Endothelial cell (in vitro differentiated cells): ENCODE measurements at places on chromosomes 3 and 15. TPM values are rescaled to one million over a fixed set of nuclear protein-coding genes. Genes with fewer than 3 reads are reported as not detected.

The ENTPD3 gene
- total RNA-seq, result not detected

The GOLGB1 gene
- 63.1 TPM for total RNA-seq

The CCR5 gene
- not detected for total RNA-seq

The ZNF662 gene
- total RNA-seq, result 1.4 TPM

The ARHGAP11A gene
- total RNA-seq, result 19.7 TPM

The ITGA11 gene
- total RNA-seq, result 0.28 TPM

The PYGO1 gene
- 1.5 TPM for total RNA-seq

The SYNPR gene
- not detected for total RNA-seq

GRCh38 chr3:83948771-83949170 lies 1010.0 kb upstream of the CADM2 start:
- DNase-seq, result no peak

GRCh38 chr3:23865595-23866396 lies 51.0 kb downstream of the NKIRAS1 start:
- peak; percentile 26 for DNase-seq

DNA sequence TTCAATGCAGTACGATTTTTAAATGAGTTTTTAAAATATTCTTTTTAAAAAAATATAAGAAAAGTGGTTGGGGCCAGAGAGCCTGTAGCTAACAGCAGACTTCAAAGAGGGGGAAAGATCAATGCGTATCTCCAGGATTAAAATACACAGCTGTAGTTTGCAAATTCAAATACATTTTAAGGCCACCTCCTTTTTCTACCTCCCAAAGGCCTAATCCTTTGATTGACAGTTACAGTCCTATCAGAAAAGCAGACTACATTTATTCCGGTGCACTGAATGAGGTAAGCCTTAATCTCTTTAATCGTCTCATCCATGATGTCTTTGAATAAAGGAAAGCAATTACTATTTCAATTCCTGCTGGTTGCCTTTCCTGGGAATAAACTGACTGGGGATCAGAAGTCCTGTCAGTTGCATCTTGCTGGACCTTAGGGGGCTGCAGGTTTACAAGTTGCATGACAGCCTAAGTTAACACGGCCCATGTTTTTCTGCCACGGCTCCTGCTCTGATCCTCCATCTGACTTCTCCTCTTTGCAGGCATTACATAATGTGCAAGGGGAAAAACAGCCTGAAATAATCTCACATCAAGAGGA lies 51.7 kb downstream of the CADPS start:
- no peak for DNase-seq

GRCh38 chr3:23915537-23916108 lies 1.2 kb downstream of the NKIRAS1 start:
- DNase-seq, result no peak

- DNase-seq, result no peak
Observed at GRCh38 chr3:77667901-77668300, 628.0 kb downstream of the ROBO2 start.

- no peak for DNase-seq
Observed at GRCh38 chr3:14921811-14922705, 25.3 kb upstream of the NR2C2 start.

GRCh38 chr15:83209333-83209732 lies 1.7 kb upstream of the HDGFL3 start:
- no peak for DNase-seq

- no peak for DNase-seq
Observed at GRCh38 chr3:82080792-82081191, 319.3 kb upstream of the GBE1 start.

DNA sequence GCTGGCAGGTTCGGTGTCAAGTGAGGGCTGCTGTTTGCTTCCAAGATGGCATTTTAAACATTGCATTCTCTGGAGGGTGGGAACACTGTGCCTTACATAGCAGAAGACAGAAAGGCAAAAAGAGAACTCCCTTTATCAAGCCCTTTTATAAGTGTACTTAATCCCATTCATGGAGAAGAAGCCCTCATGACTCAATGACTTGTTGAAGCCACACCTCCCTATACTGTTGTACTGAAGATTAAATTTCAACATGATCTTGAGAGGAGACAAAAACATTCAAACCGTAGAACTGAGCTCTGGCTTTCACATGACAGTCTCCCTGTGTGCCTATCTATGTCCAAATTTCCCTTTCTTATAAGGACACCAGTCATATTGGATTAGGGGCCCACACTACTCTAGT lies 443.4 kb upstream of the CDIN1 start:
- no peak for DNase-seq

- no peak for DNase-seq
Observed at GRCh38 chr15:51505251-51505650, 117.3 kb downstream of the DMXL2 start.

DNA sequence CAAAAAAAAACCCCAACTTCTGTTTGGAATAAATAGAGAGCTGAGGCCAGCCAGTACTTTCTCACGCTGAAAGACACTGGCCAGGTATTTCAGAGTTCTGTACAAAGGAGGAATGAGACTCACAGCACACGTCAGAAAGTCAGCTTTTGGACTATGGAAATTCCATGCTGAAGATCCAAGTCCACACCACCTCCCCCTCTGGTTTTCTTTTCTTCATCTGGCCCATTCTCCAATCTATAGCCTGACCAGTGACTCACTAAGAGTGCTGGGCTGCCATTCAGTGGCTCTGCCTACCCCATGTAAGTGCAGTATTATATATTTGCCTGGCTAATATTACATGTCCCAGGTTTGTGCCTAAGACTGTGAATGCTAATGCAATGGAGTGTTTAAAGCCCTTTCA lies 13.9 kb downstream of the BOC start:
- no peak for DNase-seq

GRCh38 chr3:176795891-176796290 lies 401.4 kb downstream of the TBL1XR1 start:
- DNase-seq, result no peak

GRCh38 chr3:58079773-58080172 lies 71.6 kb downstream of the FLNB start:
- no peak for DNase-seq

- DNase-seq, result no peak
Observed at GRCh38 chr15:40293905-40294895, 11.3 kb upstream of the ANKRD63 start.

DNA sequence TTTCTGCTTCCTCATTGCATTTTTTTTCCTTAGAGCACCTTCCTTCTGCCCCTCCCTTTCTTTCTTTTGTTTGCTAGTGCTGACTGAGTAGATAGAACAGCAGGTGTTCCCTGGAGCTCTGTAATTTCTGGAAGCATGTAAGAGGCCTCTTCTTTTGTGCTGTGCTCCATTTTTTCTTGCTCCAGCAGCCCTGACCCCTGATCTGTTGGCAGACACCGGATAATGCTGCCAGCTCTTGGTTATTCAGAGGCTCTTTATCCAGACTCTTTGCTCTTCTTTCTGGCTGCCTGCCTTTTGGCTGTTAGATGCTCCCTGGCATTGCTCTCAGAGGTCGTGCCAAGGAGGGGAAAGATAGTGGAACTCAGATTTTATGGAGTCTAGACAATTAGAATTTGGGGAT lies 104.4 kb upstream of the RBMS3 start:
- no peak for DNase-seq

DNA sequence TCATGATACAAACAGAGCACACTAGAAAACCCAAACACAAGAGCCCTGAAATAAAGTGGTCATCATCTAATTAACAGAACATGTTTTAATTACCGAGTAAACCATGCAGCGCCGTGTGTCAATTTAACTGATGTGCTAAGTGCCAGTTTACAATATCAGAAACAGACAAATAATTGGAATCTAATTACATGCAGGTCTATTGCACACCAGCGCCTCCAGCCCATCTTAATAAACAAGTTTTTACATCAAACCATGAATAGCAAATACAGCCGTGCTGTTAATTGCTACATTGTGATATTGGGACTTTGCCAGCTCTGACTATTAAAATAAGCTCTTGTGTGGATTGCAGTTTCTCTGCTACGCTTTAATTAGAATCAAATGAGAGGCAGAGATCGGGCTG lies 510.2 kb upstream of the MDFIC2 start:
- DNase-seq, result no peak

DNA sequence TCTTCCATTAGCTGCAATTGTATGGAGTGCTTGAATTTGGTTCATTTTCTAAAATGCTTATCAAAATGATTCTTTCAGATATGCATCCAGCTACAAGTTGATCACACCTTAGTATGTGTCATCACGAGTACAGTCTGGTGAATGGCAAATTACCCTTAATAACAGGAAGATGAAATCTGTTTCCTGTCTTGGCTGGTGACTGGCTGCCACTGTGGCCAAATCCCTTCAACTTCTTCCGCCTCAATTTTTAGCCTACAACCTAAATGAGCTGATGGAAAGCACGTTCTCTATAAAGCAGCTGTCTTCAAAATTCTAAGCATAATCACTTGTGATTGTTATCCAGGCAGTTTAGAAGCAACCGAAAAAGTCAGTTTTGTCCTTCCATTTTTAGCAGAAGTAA lies 387.1 kb upstream of the NECTIN3 start:
- no peak for DNase-seq

DNA sequence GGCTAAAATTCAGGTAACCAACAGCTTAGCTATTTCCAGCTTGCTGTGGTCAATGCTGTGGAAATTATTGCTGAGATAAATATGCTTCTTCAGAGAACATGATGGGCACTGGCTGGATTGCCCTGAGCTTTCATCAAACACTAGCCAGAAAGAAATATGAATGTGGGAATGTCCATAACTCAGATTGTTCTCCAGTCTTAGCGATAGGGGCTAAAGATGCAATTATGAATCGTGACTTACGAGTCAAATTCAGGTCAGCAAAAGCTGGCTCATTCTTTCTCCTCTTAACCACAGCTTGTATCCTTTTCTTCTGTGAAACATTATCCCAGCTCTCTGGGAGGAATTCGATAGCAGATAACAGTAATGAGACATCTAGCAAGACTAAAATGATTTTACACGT lies 307.6 kb downstream of the RYR3 start:
- DNase-seq, result no peak

- no peak for DNase-seq
Observed at GRCh38 chr3:194342861-194343560, 8.1 kb downstream of the CPN2 start.

DNA sequence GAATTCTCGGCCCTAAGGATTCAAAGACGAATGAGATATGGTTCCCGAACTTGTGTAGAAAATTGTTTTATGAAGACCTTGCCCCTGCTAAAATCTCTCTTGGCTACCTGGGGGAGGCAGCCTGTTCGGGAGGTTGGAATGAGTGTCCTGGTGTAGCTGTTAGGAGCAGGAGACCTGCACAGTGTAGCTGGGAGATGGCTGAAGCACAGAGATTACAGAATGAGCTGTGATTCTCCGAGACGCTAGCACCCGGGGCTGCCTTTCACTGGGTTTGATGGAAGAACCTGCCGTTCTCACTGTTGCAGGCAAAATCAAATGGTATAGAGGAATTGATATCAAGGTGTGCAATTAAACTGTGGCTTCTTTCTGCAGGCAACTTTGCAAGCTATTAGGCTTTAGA lies 68.0 kb downstream of the TRAK1 start:
- DNase-seq, result no peak

- DNase-seq, result peak; percentile 54
Observed at GRCh38 chr3:192772240-192772894, 45.0 kb upstream of the FGF12 start.

GRCh38 chr3:59334585-59334984 lies 284.8 kb upstream of the CFAP20DC start:
- no peak for DNase-seq

- DNase-seq, result no peak
Observed at GRCh38 chr15:100717596-100717995, 115.2 kb downstream of the ASB7 start.

GRCh38 chr15:74174219-74174957 lies 878 bp downstream of the ISLR start:
- DNase-seq, result no peak

- no peak for DNase-seq
Observed at GRCh38 chr15:57237676-57238075, 138.6 kb upstream of the CGNL1 start.

DNA sequence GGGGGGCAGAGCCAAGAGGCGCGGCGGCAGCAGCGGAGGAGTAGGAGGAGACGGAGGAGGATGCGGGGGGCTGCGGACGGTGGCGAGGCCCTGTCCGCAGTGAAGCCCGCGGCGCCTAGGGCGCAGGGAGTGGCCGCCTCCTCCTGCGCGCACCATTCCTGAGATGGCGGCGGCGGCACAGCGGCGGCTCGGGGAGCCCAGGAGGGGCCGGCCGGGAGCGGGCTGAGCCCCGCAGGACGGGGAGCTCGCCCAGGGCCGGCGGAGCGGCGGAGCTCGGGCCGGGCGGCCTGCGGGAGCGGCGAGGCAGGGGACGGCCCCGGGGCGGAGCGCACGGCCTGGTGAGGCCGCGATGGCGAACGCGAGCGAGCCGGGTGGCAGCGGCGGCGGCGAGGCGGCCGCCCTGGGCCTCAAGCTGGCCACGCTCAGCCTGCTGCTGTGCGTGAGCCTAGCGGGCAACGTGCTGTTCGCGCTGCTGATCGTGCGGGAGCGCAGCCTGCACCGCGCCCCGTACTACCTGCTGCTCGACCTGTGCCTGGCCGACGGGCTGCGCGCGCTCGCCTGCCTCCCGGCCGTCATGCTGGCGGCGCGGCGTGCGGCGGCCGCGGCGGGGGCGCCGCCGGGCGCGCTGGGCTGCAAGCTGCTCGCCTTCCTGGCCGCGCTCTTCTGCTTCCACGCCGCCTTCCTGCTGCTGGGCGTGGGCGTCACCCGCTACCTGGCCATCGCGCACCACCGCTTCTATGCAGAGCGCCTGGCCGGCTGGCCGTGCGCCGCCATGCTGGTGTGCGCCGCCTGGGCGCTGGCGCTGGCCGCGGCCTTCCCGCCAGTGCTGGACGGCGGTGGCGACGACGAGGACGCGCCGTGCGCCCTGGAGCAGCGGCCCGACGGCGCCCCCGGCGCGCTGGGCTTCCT lies at the start of gene GPR27:
GPR27 (plus strand) TSS at position 155 of the 909 bp plus-strand sequence; CDS start at position 350, 195 bp downstream.
- DNase-seq, result peak; percentile 33
